Left ventricle myocardium inferior (tissue), 1 donor: ENCODE measurements at places on chromosomes 11 and 22. TPM values are rescaled to one million over a fixed set of nuclear protein-coding genes. Genes with fewer than 3 reads are reported as not detected.
A peak's percentile ranks its signal among the peaks of the same experiment; 100 is the strongest.

DNA sequence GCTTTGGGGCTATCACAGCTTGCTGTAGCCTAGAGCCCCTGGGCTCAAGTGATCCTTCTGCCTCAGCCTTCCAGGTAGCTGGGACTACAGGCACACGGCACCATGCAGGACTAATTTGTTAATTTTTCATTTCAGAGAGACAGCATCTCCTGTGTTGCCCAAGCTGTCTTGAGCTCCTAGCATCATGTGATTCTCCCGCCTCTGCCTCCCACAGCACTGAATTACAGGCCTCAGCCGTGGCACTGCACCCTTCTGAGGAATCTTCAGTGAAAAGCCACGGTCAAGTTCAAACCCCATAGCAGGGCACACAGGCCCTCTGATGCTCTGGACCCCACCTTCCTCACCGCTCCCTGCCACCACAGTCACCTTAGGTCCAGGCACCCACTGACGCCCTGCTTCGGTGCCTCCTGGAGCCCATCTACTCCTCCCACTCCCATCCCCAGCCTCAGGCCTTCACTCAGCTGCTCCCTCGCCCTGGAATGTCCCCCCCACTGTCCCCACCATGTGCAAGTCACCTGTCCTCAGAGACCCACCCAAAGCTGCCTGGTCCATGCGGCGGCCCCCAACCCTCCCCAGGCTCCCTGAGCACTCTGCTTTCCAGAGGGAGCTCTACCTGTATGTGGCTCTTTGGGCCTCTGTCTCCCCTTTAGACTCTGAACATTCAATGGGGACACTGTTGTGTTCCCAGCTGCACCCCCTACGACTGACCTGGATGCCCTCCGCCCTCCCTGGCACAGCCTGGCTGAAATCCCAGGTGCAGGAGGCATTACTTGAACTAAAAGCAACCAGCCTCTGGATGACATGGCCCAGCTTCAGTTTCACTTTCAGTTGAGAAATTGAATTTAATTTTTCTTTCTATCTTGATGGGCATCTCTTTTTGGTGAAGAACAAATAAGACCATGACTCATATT lies 1.6 kb downstream of the APOL2 start:
- peak overlapping the region; percentile 74 for H3K4me3 ChIP-seq
- H3K27me3 ChIP-seq: no peaks in the 10 kb centered on the region
- H3K4me1 ChIP-seq: peaks cover 68% of the 10 kb centered on the region
- peaks cover 15% of the 10 kb centered on the region for H3K36me3 ChIP-seq
- DNase-seq: no peak

DNA sequence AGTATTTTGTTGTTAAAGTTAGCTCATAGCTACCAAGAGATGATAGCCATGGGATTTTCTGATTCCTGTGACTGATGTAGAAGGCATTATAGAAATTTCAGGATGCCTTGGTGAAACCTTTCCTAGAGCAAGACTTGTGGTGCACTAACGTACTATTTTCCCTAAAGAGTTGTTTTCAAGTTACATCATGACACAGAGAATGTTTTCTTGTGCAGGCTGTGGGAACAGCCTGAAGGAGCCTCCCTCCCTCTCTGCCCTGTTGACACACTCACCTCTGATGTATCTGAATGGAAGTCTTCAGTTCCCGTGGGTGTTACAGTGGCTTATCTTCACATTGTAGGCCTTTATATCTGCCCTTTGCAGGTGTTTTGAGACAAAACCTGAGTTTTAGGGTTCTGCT lies 121.6 kb downstream of the LDLRAD3 start:
- H3K4me1 ChIP-seq: no peaks in the 10 kb centered on the region
- H3K27me3 ChIP-seq: no peaks in the 10 kb centered on the region
- H3K4me3 ChIP-seq: no peak overlapping the region
- DNase-seq: no peak
- H3K27ac ChIP-seq: no peak overlapping the region
- H3K36me3 ChIP-seq: no peaks in the 10 kb centered on the region

DNA sequence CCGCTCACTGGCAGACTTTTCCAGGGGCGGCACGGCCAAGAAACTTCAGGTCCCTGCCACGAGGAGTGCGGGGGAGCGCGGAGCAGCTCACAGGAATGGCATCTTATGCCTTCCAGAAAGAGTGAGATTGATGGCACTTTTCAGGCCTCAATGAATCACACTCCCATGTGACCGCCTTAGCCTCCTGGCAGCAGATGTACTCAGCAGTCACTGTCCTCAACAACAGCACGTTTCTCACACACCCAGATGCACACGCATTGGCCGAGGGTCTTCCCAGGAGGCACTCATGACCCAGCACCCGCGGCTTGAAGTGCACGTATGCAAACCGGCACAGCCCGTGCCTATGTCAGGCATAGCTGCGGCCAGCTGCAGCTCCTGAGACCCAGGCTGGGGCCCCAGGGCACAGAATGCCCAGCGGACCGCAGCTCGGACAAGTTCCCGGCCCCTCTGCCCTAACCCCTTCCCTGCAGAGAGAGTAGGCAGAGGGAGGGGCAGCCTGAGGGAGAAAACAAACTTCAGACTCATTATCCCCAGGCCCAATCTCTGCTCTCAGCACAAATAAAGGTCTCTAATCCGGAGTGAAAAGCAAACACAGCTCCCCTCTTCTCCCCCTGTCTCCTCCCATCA lies 48.3 kb downstream of the RPUSD4 start:
- no peak overlapping the region for H3K27ac ChIP-seq
- peaks cover 15% of the 10 kb centered on the region for H3K27me3 ChIP-seq
- no peak for DNase-seq
- H3K4me1 ChIP-seq: no peaks in the 10 kb centered on the region
- H3K36me3 ChIP-seq: no peaks in the 10 kb centered on the region

DNA sequence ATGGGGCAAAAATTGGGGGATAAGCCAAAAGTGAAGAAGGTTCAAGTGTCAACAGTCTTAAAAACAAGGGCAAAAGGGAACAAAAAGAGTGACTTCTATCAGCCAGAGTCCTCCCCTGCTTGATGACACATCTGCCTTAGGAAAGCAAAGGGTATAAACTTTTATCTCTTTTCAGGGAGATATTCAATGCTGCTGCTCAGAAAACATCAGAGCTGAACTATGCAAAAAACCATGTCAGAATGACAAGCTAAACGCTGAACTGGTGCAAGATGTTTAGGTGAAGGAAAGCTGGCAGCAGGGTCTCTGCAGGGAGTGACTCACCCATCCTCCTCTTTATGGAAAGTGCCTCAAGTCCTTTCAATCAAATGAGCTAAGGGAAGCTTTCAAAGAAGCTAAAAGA lies 24.7 kb downstream of the ALG9 start:
- H3K4me1 ChIP-seq: no peaks in the 10 kb centered on the region
- H3K4me3 ChIP-seq: no peak overlapping the region
- peaks cover 74% of the 10 kb centered on the region for H3K36me3 ChIP-seq
- DNase-seq: no peak
- no peaks in the 10 kb centered on the region for H3K27me3 ChIP-seq
- no peak overlapping the region for H3K27ac ChIP-seq

The UPK3A gene
- total RNA-seq: not detected

- H3K27me3 ChIP-seq: peaks cover 18% of the 10 kb centered on the region
- H3K27ac ChIP-seq: no peak overlapping the region
- H3K36me3 ChIP-seq: no peaks in the 10 kb centered on the region
- H3K4me3 ChIP-seq: peak overlapping the region; percentile 65
- peaks cover 21% of the 10 kb centered on the region for H3K4me1 ChIP-seq
Measured at GRCh38 chr22:38080850-38081635, 2.9 kb downstream of the SLC16A8 start.

GRCh38 chr22:38513063-38513462 lies 7.0 kb upstream of the DDX17 start:
- no peak overlapping the region for H3K27ac ChIP-seq
- DNase-seq: no peak
- H3K4me1 ChIP-seq: no peaks in the 10 kb centered on the region
- no peaks in the 10 kb centered on the region for H3K27me3 ChIP-seq

The TMEM126A gene
- 75.2 TPM for total RNA-seq

The PHOX2A gene
- total RNA-seq: not detected

DNA sequence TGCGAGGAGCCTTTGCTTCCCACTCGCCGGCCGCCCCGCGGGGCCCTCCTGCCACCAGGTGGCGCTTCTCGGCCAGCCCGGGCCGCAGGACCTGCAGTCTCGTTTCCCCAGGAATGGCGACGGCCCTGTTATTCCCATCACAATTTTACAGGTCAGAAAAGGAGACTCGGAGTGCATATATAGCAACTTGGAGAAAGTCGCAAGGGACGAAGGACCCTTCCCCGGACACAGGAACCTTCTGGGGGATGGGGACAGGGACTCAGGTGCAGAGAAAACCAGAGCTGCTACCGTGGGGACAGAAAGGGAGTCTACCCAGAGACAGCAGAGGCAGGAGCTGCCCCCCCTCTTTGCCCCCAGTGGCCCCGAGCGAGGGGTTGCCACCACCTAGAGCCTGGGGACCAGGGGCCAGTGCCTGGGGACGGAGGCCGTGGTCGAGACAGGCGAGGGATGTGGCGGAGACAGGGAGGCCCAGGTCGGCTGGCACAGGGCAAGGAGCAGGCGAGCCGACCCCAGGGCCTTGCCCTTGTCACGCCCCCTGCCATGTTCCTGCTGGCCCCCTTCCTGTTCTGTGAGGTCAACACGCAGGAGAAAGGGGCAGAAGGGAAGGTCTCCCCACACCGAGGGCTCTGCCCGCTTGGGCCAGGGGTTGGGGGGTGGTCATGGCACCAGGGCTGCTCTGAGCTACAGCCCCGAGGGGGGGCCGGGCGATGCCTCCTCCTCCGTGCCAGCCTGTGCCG lies 3.5 kb upstream of the KRTAP5-6 start:
- peak; percentile 85 for DNase-seq
- peaks cover 17% of the 10 kb centered on the region for H3K27me3 ChIP-seq
- H3K4me1 ChIP-seq: peaks cover 15% of the 10 kb centered on the region

The MYO7A gene
- 3.2 TPM for total RNA-seq

GRCh38 chr22:43521716-43522115 lies 109.9 kb downstream of the MPPED1 start:
- no peaks in the 10 kb centered on the region for H3K36me3 ChIP-seq
- no peak overlapping the region for H3K27ac ChIP-seq
- no peak overlapping the region for H3K4me3 ChIP-seq
- H3K4me1 ChIP-seq: no peaks in the 10 kb centered on the region
- peaks cover 71% of the 10 kb centered on the region for H3K27me3 ChIP-seq
- DNase-seq: no peak

GRCh38 chr22:48391820-48392219 lies 1435.9 kb downstream of the BRD1 start:
- no peaks in the 10 kb centered on the region for H3K4me1 ChIP-seq
- H3K27ac ChIP-seq: no peak overlapping the region
- no peaks in the 10 kb centered on the region for H3K36me3 ChIP-seq
- H3K27me3 ChIP-seq: peaks cover 72% of the 10 kb centered on the region

GRCh38 chr11:41383768-41384167 lies 75.7 kb downstream of the LRRC4C start:
- no peaks in the 10 kb centered on the region for H3K4me1 ChIP-seq
- H3K27ac ChIP-seq: no peak overlapping the region
- no peaks in the 10 kb centered on the region for H3K36me3 ChIP-seq
- H3K27me3 ChIP-seq: no peaks in the 10 kb centered on the region
- no peak overlapping the region for H3K4me3 ChIP-seq
- DNase-seq: no peak
